ENCODE measurements at places on chromosomes 6 and 20.
A peak's percentile ranks its signal among the peaks of the same experiment; 100 is the strongest.

GRCh38 chr6:149234051-149234962 is 83.2 kb upstream of the TAB2 start:
- DNase-seq = no peak

DNA sequence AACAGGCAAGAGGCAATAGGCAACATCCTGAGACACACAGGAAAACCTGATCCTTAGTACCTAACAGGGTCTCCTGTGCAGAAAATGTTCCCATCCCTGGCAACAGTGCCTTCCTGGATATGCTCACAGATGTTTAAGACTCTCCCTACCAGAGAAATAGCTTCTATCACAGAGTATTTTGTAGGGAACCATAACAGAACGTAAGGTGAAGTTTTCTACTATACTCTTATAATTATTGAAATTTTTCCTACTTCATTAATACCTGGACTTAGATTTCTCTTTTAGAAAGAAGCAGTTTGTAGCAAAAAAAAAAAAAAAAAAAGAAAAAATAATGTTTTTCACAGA is 33.5 kb upstream of the LGSN start:
- DNase-seq = no peak

- no peak for DNase-seq
Observed at GRCh38 chr6:17998003-17998402, 10.6 kb upstream of the KIF13A start.

DNA sequence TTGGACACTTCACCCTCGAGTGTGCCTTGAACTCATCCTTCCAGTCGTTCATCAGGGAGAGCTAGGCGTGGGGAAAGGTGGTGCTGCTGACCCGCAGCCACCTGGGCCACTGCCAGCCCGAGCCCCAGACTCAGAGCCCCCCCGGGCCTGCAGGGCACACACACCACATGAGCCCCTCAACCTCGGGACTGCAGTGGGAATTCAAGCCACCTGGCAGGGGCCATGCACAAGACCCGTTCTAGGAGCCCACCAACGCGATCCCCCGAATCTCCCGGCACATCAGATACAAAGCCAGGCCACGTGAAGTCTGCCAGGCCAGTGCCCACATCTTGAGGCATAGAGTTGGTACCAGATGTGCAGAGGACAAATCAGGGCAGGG is 2.8 kb downstream of the ZNF512B start:
- DNase-seq = no peak

GRCh38 chr20:23361119-23361475 is 885 bp upstream of the GZF1 start:
- peak; percentile 74 for DNase-seq
